ENCODE measurements at places on chromosomes 1 and 21. TPM values are rescaled to one million over a fixed set of nuclear protein-coding genes. Genes with fewer than 3 reads are reported as not detected.
A peak's percentile ranks its signal among the peaks of the same experiment; 100 is the strongest.

- H3K27me3 ChIP-seq, result no peaks in the 10 kb centered on the region
- no peaks in the 10 kb centered on the region for H3K4me1 ChIP-seq
- no peak for DNase-seq
- no peaks in the 10 kb centered on the region for H3K36me3 ChIP-seq
- H3K4me3 ChIP-seq, result no peak overlapping the region
Measured at GRCh38 chr21:38277501-38278131, 20.8 kb downstream of the KCNJ15 start.

GRCh38 chr1:47558601-47559593 is 121.1 kb downstream of the FOXD2 start:
- H3K27me3 ChIP-seq, result peaks cover under 1% of the 10 kb centered on the region
- H3K4me1 ChIP-seq, result peaks cover 3% of the 10 kb centered on the region
- DNase-seq, result no peak
- H3K4me3 ChIP-seq, result no peak overlapping the region
- H3K36me3 ChIP-seq, result no peaks in the 10 kb centered on the region

DNA sequence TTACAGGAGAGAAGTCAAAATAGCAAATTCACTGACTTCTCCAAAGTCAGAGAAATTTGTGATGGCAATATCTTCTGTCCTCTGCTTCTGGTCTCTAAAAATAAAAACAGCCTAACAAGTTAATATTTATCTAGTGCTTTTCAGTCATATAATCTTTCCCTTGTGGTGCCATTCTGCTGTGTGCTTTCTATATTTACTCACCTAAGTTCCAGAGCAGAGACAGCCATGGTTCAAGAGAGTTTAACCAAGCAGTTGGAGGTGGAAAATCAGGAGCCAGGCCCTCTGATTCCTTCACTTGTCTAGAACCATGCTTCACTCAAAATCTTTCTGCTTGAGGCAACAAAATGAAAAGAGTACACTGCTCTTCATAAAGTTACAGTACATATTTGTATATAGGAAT is 39.3 kb downstream of the BRINP2 start:
- no peak for DNase-seq
- H3K4me1 ChIP-seq, result no peaks in the 10 kb centered on the region
- no peak overlapping the region for H3K27ac ChIP-seq
- no peaks in the 10 kb centered on the region for H3K36me3 ChIP-seq

DNA sequence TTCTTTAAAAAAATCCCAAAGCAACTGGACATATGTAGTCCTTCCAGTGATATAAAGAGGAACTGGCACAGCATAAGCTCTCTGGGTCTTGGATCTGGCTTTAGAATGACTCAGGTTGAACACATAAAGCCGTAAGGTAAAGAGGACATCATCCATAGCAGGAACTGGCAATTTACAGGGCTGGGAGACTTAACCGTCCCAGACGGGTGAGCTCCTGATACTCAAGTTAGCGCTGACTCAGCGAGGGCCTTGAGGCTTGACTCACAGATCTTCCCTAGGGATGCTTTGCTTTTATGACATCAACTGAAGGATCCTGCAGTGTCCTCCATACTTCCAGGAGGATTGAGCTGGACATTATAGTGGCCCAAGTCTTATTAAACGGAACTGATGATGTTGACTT is 154.1 kb downstream of the CLIC6 start:
- H3K36me3 ChIP-seq, result no peaks in the 10 kb centered on the region
- no peaks in the 10 kb centered on the region for H3K4me1 ChIP-seq
- H3K4me3 ChIP-seq, result no peak overlapping the region
- no peak overlapping the region for H3K27ac ChIP-seq
- DNase-seq, result no peak
- H3K27me3 ChIP-seq, result no peaks in the 10 kb centered on the region

GRCh38 chr1:150352866-150353265 is 11.1 kb upstream of the RPRD2 start:
- no peaks in the 10 kb centered on the region for H3K4me1 ChIP-seq
- no peak overlapping the region for H3K27ac ChIP-seq
- no peak overlapping the region for H3K4me3 ChIP-seq
- H3K36me3 ChIP-seq, result peaks cover 56% of the 10 kb centered on the region

DNA sequence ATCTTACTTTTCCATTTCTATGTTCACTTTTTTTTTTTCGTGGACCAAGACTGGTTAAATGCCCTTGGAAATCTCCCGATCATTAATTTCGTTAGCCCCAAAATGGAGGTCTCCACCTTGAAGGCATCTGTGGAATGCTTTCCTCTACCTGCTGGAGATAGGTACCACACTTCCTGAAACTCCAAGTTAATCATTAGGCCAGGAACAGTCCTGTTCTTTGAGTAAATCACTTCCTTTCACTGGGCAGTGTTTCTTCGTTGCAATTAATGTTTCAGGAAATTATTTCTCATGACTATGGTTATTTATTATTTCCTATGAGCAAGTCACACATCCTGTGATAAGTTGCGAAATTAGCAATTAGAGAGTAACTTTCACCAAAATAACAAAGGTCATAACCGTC is 225.2 kb upstream of the LYPLAL1 start:
- no peaks in the 10 kb centered on the region for H3K4me1 ChIP-seq
- H3K27ac ChIP-seq, result no peak overlapping the region
- H3K36me3 ChIP-seq, result no peaks in the 10 kb centered on the region
- H3K27me3 ChIP-seq, result no peaks in the 10 kb centered on the region
- H3K4me3 ChIP-seq, result no peak overlapping the region

DNA sequence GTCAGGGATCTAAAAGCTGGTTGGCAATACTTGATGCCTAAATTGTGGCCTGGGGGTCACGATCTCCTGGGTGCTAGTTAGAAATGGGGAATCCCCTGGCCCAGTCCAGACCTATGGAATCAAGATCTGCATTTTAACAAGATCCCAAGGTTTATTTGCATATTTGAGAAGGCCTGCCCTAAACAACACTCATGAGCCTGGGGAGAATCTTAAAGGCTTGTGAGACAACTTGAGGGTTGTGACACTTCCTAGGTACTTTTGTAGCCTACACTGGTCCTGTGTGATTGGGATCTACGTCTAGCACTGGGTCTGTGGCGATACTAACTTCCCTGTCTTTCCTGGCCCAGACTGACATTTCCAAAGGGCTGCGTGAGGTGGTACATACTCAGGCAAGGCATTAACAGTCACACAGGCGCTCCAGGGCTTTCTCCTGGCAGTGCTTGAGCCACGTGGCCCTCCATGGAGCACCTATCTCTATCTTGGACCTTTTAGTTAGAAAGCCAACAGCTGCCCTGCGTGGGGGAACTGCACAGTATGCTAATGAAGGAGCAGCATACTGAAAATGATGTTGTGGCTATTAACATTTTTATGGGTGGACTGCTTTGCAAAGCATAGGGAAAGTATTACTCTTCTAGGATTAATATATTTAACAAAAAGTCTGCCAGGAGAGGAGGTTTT is 263.1 kb downstream of the ST6GALNAC3 start:
- no peaks in the 10 kb centered on the region for H3K27me3 ChIP-seq
- no peak overlapping the region for H3K4me3 ChIP-seq
- no peaks in the 10 kb centered on the region for H3K4me1 ChIP-seq

- no peak overlapping the region for H3K4me3 ChIP-seq
- no peaks in the 10 kb centered on the region for H3K27me3 ChIP-seq
- peaks cover 23% of the 10 kb centered on the region for H3K36me3 ChIP-seq
- H3K27ac ChIP-seq, result no peak overlapping the region
- no peak for DNase-seq
Measured at GRCh38 chr1:95994643-95995042, 726.9 kb upstream of the PTBP2 start.

DNA sequence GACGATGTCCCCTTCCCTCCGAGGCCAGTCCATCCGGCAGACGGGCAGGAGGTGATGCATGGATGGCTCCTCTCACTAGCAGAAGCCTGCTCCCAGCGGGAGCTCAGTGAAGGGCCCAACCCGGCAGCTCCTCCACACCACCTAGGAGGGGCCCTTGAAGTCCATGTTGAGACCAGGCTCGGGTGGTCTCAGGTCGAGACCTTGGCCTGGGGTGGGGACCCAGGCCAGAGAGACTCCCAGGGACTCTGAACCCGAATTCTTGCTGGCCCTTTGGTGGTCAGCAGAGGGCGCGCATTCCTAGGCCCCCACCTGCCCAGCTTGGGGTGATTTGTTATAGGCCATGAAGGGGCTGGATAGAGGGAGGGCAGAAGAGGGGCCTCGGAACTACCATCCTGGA is 642 bp upstream of the NT5C1A start:
- no peak overlapping the region for H3K27ac ChIP-seq
- H3K36me3 ChIP-seq, result no peaks in the 10 kb centered on the region
- H3K4me3 ChIP-seq, result peak overlapping the region; percentile 75
- H3K4me1 ChIP-seq, result no peaks in the 10 kb centered on the region

DNA sequence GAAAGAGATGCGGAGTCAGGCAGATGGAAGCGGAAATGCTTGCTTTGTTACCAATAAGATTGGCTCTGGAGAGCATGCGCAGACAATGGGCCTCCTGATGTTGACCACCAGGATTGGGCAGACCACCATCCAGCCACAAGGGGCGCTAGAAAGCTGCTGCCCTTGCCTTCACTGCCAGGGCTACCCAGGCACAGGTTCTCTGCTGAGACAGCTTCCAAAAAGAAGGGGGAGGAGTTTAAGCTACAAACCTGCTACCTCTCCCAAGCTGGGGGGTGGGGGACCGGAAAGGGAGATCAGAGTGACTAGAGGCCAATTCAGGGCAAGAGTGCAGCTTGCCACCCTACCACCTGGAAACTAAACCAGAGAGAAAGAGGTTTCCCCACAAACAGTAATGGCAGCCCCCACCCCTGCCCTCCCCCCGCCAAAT is 369.7 kb downstream of the RRAGC start:
- no peak overlapping the region for H3K27ac ChIP-seq
- 0 out of 2 replicates have a peak, but pooled peaks cover 2% of the 10 kb centered on the region for H3K27me3 ChIP-seq
- peak overlapping the region; percentile 3 for H3K4me3 ChIP-seq
- H3K4me1 ChIP-seq, result peaks cover 8% of the 10 kb centered on the region
- H3K36me3 ChIP-seq, result 0 out of 2 replicates have a peak, but pooled peaks cover 7% of the 10 kb centered on the region
- peak; percentile 98 for DNase-seq

DNA sequence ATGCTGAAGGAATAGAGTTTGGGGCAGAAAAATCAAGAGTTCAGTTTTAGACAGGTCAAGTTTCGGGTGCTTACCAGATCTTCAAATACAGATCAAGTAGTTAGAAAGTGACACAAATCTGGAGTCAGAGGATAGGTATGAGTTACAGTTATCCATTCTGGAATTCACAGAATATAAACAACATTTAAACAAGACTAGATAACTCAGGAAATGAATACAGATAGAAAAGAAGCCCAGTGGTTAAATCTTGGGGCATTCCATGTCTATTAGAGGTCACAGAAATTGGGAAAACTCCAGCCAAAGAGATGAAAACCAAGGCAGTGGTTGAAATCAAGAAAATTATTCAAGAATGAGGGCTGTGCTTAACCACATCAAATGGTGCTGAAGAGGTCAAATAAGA is 187.0 kb upstream of the HP1BP3 start:
- no peak overlapping the region for H3K4me3 ChIP-seq
- H3K27ac ChIP-seq, result no peak overlapping the region
- no peaks in the 10 kb centered on the region for H3K27me3 ChIP-seq
- no peaks in the 10 kb centered on the region for H3K4me1 ChIP-seq
- peaks cover 4% of the 10 kb centered on the region for H3K36me3 ChIP-seq

- no peaks in the 10 kb centered on the region for H3K4me1 ChIP-seq
- no peaks in the 10 kb centered on the region for H3K36me3 ChIP-seq
- no peak overlapping the region for H3K27ac ChIP-seq
- no peak overlapping the region for H3K4me3 ChIP-seq
- H3K27me3 ChIP-seq, result no peaks in the 10 kb centered on the region
Measured at GRCh38 chr21:20730441-20730840, 267.8 kb upstream of the NCAM2 start.

GRCh38 chr21:38897532-38898421 is 92.0 kb downstream of the ETS2 start:
- H3K27ac ChIP-seq, result no peak overlapping the region
- peaks cover 2% of the 10 kb centered on the region for H3K36me3 ChIP-seq
- H3K27me3 ChIP-seq, result no peaks in the 10 kb centered on the region
- no peak overlapping the region for H3K4me3 ChIP-seq
- DNase-seq, result no peak

DNA sequence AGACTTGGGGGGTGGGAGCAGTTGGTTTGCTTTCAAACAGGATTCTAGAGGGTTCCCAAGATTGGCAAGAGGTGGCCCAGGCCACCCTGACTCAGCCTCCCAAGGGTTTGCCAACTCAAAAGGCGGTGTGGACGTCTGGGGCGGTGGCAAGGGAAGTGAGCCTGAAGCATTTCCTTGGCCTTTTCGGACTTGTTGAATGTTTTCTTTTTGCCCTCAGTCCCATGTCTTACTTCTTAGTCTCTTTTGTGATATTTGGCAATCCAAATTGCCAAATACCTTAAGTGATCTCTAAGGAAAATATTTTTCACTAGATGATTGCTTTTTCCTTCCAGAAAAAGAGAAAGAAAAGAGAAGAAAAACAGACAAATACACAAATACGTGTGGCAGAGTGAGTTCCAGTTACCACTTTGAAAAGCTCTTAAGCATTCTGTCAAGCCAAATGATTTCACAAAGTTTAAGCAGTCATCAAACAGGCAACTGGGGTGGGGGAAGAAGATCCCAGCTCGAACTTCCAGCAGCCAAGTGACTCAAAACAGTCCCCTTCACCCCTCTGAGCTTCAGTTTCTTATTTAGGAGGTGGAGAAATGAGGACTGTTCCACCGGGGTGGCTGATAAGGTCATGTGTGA is 374.6 kb upstream of the USP24 start:
- no peak overlapping the region for H3K27ac ChIP-seq
- no peaks in the 10 kb centered on the region for H3K36me3 ChIP-seq
- H3K27me3 ChIP-seq, result no peaks in the 10 kb centered on the region
- H3K4me1 ChIP-seq, result peaks cover under 1% of the 10 kb centered on the region
- H3K4me3 ChIP-seq, result no peak overlapping the region

GRCh38 chr1:190119683-190120082 is 358.0 kb downstream of the BRINP3 start:
- no peaks in the 10 kb centered on the region for H3K36me3 ChIP-seq
- DNase-seq, result no peak
- no peaks in the 10 kb centered on the region for H3K4me1 ChIP-seq
- H3K27ac ChIP-seq, result no peak overlapping the region
- no peaks in the 10 kb centered on the region for H3K27me3 ChIP-seq

DNA sequence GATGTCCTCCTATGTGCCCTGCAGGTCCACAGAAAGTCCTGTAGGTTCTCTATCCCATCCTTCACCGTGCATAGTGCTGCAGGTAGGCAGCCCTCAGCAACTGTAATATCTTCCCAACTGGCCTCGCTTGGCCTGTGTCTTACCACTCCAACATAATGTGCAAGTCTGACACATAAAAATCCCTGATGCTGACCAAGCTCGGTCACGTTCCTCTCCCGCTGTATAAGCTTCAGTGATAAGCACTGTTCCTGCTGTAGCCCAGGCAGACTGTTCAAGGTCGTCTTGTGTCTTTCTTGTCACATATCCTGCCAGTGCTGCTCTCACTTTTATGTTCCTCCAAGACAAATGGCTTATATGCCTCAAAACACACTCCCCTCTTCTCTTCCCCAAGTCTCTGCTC is 19.4 kb upstream of the KCNE1 start:
- DNase-seq, result no peak
- no peaks in the 10 kb centered on the region for H3K36me3 ChIP-seq
- no peaks in the 10 kb centered on the region for H3K27me3 ChIP-seq
- H3K4me1 ChIP-seq, result no peaks in the 10 kb centered on the region
- no peak overlapping the region for H3K27ac ChIP-seq

GRCh38 chr1:23869051-23869450 is 961 bp upstream of the FUCA1 start:
- H3K4me1 ChIP-seq, result no peaks in the 10 kb centered on the region
- no peak overlapping the region for H3K4me3 ChIP-seq
- H3K27ac ChIP-seq, result no peak overlapping the region
- H3K27me3 ChIP-seq, result peaks cover 3% of the 10 kb centered on the region
- no peak for DNase-seq

Gene S100PBP
- 51.4 TPM for total RNA-seq

Gene TXNIP
- 23.2 TPM for total RNA-seq

Gene CLCNKB
- total RNA-seq, result 1.7 TPM

Gene OR4F16
- not detected for total RNA-seq

Gene TPTE
- total RNA-seq, result not detected

Gene UBE2U
- total RNA-seq, result not detected
